G401 (cell line): ENCODE measurements at places on chromosomes 12 and 14.

DNA sequence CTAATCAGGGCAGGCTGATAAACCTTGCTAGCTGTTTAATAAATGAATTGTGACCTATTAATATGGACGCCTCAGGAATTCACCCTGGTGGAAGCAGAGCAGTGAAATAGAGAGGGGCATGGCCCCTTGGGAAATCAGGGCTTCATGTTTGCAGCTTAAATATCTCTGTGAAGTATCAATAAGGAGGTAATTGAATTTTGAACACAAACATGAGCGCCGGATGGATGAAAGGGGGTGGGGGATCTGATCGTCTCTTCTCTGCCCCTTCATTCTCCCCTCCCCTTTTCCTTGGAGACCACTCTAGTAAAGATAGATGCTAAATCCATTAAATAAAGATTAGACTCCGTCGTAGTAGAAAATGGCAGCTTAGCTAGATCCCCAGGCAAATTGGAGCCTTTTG, 70.5 kb downstream of the LIN52 start:
- DNase-seq: no peak

DNA sequence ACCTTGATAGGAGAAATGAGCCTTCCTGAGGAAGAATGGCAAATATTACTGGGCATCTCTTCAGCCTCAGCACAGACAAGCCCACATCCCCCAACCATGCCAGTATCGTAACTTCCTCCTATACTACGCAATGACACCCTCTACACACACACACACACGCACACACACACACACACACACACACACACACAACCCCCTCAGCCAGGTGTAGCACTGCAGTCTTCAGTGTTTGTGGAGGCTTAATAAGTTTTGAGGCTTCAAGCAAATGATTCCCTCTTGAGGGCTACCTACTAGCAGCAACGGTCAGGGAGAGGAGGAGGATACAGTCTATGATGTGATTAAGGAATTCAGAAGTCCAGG, 1.6 kb downstream of the DGKA start:
- peak; percentile 52 for DNase-seq

DNA sequence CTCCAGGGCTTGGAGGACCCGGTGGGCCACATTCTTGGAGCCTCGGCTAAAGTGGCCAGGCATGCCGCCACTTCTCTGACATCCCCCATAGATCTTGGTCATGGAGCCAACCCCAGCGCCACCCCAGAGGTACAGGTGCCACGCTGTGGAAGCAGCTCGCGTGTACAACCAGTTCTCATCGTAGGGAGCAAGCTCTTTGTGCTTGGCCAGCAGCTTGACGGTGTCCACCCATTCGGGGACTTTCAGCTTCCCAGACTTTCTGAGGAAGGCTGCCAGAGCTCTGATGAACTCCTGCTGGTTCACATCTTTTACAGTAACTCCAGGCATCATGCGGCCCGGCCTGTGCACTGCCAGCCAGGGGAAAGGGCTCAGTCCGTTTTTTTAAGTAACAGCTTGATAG, 29.3 kb upstream of the EAPP start:
- peak; percentile 66 for DNase-seq

DNA sequence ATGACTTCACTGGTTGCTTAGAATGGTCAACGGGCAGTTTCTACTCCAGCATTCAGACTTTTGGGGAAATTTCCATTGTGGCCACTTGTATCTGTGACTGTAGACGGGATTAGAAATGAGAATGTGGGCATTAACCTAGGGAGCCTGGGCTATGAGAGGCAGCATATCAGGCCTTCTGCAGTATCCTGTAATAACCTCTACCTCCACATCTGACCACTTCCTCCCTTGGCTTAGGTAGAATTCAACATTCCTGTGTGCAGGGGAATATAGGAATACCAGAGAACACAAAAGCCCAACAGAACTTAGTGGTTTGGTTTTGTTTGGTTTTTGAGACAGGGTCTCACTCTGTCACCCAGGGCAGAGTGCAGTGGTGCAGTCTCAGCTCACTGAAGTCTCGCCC, 76.4 kb upstream of the HOXC13 start:
- no peak for DNase-seq

DNA sequence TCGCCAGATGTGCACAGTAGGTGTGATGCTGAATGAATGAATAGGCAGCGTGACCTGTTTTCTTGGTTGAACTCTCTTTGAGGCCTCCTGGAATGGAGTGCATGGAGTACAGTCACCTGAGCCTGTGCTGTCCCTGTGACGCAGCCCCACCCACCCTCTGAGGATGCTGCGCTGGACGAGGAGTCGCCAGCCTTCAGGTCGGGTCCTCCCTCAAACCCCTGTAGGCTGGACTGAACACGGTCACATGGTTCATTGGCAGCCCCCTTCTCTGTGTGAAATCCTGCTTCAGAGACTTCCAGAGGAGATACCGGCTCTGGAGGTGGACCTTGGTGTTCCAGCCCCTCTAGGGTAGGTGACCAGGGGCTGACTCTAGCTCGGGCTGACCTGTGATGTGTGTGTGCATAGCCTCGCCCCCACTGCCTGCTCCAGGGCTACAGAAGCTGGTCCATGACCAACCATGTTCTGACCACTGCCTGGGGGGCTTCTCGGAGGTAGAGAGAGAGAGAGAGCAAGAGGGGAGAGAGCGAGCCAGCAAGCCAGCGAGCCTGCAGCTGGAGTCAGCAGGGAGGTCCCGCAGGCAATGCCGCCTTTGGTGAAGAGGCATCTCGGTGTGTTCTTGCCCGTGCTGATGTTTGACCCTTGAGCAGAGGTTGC, 158.0 kb upstream of the RTL1 start:
- DNase-seq: no peak
